ENCODE measurements at places on chromosomes 6 and 20.
A peak's percentile ranks its signal among the peaks of the same experiment; 100 is the strongest.

GRCh38 chr6:31736021-31736767 is at the start of gene CLIC1:
Gene CLIC1 (minus strand): TSS chr6:31736530. CDS start chr6:31736300, 230 bp downstream.
- peak; percentile 67 for DNase-seq

DNA sequence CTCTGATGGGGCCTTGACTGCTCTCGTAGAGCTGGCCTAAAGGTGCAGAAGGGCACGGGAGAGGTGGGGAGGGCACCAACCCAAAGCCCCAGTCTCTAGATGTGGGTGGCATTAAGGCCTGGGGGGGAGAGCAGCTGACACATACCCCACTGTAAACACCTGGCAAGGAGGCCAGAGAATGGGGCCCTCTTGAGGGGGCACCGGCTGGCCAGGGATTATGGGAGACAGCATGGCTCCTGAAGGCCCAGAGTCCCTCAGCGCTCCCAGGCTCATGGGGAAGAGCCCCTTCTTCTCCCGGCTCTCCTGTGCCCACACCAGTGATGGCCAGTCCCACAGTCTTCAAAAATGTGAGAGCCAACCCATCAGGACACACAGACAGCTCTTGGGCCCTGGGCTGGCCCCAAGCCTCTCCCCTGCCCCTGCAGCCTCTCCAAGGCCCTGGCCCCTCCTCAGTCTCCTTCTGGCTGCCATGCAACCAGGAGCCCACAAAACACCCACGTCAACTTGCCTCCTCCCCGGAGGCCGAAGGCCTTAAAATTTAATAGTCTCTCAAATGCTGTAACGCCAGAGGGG is 58.2 kb upstream of the FOXP4 start:
- no peak for DNase-seq

- DNase-seq = no peak
These were observed 4.2 kb downstream of the RAMACL start for GRCh38 chr6:166582258-166582657.

GRCh38 chr6:154566866-154567265 is 56.4 kb upstream of the CNKSR3 start:
- no peak for DNase-seq

GRCh38 chr6:158118886-158119285 is 49.2 kb downstream of the SERAC1 start:
- DNase-seq = no peak

GRCh38 chr6:26123675-26123946 is 36.4 kb downstream of the HFE start:
- DNase-seq = peak; percentile 60

DNA sequence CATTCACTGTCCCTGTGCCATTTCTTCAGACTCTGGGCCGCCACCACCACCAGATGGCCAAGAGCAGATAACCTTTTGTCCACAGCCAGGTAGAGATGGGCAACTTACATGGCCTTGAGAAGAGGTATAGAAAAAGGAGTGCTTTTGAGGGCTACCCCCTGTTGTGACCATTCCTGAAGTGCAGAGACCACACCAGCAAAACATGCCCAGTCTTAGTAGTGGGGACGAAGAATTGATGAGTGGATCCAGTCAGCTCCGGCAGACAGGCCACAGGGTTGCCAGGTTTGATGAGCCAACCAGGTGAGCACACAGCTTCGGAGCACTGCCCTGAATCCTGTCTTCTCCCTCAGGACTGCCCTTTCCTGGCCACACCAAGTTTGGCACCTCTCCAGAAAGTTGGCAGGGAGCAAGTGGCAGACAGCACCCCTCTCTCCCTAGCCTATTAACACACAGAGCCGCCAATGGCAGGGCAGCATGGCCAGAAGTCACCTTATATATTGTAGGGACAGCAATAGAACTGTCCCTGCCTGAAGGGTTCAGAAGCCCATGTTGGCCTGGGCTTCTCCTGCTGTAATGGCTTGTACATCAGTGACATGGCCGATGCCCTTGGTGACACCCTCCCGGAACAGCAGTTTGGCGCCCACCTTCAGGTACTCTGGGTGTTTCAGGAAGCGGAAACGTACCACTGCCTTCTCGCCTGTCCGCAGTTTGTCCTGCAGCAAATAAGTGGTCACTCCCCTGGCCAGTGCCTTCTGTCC is 7.8 kb downstream of the GTPBP2 start:
- no peak for DNase-seq

DNA sequence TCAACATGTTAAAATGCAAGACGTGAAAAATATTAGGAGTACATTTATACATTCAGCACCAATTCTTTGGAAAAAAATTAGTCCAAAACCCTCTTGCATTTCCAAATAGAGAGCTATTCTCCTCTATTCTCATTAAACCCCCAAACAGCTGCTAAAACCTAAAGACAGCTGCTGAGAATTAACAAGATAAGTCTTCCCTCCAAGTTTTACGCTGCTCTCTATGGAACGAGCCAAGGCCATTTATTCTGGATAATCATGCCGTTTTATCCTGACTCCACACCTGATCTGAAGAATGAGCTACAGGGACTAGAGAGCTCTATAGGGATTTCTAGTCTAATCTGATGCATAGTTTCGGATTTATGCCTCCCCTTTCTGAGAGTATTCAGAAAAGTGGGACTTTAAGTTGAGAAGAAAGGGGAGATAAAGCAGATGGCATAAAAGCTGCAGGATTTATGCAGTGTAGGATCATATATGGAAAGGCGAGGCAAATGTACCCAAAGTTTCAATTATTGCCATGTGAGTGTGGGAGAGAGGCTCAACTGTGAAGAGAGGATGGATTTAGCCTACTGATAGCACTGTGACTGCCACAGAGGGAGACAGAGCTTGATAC is 64.7 kb upstream of the HS3ST5 start:
- no peak for DNase-seq

DNA sequence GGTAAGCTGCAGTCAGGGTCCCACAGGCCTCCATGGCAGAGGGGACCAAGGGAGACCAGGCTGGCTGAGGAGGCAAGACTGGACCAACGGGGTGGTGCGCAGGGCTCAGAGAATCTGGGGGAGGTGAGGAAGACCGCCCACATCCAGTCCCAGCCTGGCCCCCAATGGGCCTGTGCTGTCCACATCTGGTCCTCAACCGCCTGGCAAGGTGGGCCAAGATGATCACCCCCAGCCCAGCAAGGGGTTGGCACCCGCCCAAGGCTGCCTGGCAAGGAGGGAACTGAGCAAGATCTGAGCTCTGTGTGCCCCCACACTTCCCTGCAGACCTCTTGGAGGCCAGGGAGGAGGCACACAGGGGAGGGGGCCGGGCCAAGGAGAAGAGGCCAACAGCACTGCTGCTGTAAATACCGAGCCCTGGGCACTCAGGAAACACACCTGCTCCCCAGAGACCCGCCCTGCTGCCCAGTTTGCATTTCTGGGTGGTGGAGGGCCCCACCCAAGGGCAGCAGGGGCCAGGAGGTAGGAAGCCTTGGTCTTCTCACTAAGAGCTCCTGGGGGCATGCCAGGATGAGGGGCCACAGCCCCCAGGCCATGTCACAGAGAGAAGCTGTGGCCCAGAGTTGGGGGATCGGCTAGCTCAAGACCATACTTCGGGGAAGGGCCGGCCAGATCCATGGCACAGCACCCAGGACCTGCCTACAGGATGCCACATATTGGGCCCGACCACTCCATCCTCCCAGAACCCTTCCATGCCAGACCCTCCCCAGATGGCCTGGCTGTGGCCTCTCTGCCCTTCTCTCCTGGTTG is 109.6 kb downstream of the ASXL1 start:
- DNase-seq = no peak

DNA sequence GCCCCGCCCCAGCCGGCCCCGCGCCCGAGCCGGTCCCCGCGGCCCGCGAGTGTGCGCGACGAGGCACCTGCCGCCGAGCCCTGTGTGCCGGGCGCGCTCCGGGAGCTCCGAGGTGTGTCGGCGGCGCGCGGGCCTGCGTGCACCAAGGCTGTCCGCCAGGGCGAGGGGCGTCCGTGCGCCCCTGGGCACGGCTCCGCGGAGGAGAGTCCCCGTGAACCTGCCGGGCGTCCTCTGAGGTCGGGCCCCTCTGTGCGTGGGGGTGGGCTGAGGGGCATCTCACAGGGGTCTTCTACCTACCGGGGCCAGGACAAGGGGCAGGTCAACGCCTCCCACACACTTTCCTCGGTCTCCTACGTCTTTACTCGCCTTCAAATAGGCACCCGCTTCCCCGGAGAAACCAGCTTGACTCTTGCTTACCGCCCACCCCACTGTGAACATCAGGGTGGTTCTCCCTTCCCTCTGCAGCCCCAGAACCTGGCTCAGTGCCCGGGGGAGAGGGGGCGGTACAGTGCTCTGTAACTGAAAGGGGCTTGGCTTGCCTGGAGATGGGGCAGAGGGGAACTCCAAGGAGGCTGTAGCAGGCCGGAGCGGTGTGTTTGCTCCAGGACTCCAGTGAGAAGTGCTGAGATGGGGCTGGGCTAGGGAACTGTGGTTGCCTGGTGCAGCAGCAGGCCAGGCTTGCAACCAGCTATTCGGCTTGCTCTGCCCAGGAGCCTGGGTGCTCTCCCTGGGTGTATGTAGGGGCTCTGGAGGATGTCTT is at the start of gene SAMD10:
SAMD10 (minus strand) TSS at position 86 of the 760 bp plus-strand sequence. CDS start 175 bp downstream, outside the sequence.
- no peak for DNase-seq

DNA sequence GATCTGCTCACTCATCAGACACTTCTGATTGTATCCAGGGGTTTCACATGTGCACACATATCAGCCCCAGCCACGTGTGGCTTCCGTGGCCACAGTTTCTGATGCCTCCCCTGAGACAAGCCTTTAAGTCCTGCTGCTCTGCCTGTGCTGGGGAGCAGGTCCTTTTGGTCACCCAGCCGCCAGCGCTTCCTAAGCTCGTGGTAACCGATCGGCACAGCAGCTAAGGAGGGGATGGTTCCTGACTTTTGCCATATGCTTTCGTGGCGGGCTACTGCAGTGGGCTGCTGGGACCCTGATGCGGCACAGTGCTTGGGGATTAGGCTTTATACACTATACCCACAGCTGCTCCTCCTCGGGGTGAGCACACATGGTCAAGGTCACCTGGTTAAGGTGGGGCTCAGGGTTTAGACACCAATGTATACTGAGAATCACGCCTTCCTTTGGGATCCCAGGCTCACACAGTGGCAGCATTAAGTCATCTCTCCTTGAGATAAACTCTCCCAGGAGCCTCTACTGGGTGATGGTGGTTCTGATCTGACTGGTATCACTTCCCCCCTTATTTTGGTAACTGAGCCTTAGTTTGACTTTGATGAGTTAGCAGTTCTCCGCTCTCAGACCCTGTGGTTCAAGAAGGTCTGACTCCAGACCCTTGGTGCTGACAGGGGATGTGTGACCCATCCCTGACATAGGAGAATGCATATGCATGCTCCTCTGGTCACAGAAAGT is 85.9 kb upstream of the KCNG1 start:
- no peak for DNase-seq

GRCh38 chr20:1122388-1123315 is 4.2 kb downstream of the PSMF1 start:
- DNase-seq = no peak

- no peak for DNase-seq
These were observed 18.1 kb upstream of the NOL4L start for GRCh38 chr20:32603046-32603726.

DNA sequence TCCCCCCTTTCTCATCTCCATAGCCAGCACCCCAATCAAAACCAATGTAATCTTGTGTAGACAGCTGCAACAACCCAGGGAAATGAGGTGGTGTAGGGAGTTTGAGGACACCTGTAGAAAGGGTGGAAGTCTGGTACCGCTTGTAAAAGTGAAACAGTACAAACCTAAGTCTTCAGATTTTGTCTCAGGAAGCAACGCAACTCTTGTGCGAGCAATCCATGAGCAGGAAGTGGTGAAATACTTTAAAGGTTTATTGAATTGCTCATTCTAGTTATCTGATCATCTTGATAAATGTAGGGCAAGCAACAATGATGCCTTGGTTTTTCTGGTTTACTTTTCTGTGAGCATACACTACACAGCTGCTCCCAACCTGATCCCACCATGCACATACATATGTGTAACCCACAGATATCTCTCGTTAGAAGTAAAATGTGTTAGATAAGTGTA is 71.1 kb upstream of the THEMIS start:
- DNase-seq = peak; percentile 15

DNA sequence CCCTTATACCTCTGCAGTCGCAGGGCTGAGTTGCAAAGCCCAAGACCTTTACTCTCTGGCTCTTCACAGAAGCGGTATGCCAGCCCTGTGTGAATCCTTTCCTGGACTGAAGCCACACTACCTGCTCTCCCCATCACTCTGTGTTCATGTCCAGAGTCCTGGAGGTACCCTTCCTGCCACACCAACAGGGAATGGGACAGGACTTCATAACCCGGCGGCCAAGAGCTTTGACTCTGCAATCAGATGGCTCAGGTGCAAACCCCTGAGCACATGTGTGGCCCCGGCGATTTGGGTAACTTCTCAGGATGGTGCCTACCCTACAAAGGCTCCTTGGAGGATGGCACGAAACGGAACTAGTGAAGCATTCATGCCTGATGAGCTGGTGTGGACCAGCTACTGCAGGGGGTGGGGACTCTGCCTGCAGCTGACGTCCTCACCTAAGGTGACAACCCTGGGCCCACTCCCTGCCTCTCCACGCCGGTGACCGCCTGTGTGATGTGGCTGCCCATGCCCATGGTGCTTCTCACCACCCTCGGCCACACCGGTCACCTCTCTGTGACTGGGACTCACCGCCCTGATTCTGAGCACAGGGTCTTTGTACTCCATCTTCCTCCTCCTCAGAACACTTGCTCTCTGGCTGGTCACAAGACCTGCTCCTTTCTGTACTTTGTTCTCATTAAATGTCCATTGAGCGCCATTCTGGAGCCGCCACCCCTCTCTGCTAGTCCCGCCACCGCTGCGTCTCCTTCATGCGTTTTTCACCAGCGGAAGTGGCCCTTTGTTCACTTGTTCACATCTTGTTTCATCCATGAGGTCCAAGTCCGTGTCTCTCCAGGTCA is 116.7 kb downstream of the SULF2 start:
- DNase-seq = no peak

GRCh38 chr6:166598441-166599138 is 12.1 kb upstream of the RAMACL start:
- DNase-seq = no peak

- no peak for DNase-seq
These were observed 113.5 kb upstream of the PHACTR1 start for GRCh38 chr6:12602951-12603672.

- DNase-seq = no peak
These were observed 130.9 kb downstream of the CARMIL1 start for GRCh38 chr6:25410102-25410501.

GRCh38 chr6:132354517-132355167 is 46.6 kb downstream of the MOXD1 start:
- no peak for DNase-seq
